ENCODE measurements at places on chromosomes 16 and 17.

DNA sequence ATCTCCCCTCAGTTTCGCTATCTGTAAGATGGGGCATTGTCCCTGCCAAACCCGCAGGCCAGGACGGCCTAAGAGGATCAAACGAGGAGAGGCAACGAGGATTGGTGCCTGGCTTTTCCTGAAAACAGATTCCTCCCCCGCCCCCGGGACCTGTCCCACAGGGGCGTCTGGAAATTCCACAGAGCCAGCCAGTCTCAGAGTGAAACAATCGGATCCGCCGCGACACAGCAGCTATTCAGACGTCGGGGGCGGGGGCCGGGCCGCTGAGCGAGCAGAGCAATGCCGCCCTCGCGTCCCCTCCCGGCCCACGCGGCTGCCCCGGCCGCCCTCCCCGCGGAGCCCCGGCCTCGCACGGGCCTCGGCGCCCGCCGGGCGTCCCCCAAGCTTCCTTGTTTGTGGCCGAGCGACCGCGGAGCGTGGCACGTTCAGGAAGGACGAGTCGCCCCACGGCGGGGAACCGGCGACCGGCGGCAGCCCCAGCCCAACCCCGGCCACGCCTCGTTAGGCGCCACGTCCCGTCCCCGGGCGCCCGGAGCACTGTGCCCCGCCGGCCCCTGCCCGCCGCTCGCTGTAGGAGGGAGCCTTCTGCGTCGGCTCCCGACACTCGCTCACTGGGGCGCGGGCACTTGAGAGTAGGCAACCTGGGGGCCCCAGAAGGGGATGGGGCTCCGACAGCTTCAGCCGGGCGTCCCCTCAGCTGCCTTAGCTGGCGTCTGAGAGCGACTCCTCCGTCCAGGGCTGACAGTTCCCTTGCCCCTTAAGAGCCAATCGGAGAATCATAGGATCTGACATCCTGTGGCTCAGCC is 29.6 kb upstream of the PHOSPHO1 start:
- peak; percentile 23 for DNase-seq

GRCh38 chr16:87278191-87279093 is 38.8 kb downstream of the C16orf95 start:
- DNase-seq: peak; percentile 34

- no peak for DNase-seq
Observed at GRCh38 chr17:82229698-82230608, 1.1 kb downstream of the SLC16A3 start.

DNA sequence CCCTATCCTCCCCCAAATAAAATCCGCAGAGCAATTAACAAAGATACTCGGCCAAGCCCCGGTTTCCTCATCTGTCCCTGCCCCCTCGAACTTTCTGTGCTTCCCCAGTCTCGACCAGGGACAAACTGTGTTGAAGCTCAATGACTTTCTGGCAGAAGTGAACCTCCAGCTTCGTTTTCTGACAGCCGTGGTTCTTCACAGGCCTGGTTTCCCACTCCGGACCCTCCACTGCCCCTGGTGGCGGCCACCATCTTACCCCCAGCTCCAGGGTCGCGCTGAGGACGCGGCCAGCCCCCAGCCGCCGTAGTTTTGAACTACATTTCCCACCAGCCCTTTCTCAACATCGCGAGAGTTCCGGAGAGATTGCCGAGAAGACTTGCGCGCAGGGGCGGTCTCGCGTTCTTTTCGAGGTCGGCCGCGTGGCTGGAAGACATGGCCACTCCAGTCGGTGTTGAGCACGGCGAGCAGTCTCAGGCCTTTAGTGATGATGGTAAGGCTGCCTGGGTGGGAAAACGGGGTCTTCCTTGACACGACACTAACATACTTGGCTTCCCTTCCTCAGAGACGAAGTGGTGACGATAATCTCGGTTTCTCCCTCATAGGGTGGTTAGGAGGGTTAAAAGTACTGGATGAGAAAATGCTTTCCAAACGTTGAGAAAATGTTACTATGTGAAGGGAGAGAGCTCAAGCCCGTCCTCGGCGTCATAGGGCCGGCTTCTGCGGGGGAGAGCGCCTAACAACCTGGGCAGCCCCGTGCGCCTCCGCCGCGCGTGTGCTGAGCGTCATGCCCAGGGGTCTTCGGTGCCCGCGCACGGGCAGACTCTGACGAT is 17.7 kb downstream of the PRCD start:
- peak; percentile 95 for DNase-seq

DNA sequence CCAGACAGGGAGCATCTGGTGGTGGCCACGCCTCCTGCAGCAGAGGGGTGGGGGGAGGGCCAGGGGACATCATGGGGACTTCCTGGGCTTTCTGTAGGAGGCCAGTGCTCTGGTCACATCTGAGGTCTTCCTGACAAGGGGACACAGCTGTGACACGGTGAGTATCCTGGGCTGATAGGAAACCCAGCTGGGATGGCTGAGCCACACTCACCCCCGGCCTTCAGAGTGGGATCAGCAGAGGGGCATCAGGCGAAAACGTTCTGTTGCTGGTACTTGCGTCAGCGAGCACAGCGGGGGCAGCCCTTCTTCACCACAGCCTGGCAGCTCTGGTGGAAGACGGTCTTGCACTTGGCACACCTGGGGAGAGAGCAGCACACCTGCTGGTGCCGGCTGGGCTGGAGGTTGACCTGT is 122.9 kb upstream of the SMURF2 start:
- DNase-seq: no peak

DNA sequence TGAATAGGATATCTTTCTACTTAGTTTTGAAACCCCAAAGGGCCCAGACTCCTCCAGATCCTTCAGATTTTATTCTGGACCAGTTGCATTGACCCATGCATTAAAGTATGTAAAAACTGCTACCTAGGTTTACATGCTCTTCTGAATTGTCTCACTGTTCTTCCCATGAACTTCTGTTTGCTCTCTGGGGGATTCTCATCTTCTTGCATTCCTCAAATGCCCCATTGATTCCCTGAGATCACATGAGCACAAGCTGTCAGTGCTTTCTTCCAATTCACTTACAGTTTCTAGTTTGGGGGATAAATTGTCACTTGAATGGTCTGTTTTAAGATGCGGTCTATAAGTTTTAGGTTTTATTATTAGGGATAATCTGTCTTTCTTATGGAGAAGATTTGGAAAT is 188.9 kb upstream of the KIF2B start:
- DNase-seq: no peak

DNA sequence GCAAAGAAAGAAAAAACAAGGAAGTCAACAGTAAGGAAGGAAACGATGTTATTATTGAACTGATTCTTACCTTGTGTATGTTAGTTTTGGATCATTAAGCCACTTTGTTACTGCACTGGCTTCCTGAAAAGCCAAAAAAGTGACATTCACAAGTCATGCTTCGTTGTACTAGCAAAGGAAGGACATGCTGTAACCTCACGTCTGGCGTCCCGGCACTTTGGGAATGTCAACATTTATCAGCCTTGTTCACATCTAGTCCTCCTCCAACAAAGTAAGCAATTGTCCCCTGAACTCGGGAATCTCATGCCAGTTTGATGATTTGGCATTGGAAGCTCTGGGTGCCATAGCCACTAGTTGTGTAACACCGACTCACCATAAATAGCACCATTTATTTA is 731 bp upstream of the MKS1 start:
- no peak for DNase-seq

DNA sequence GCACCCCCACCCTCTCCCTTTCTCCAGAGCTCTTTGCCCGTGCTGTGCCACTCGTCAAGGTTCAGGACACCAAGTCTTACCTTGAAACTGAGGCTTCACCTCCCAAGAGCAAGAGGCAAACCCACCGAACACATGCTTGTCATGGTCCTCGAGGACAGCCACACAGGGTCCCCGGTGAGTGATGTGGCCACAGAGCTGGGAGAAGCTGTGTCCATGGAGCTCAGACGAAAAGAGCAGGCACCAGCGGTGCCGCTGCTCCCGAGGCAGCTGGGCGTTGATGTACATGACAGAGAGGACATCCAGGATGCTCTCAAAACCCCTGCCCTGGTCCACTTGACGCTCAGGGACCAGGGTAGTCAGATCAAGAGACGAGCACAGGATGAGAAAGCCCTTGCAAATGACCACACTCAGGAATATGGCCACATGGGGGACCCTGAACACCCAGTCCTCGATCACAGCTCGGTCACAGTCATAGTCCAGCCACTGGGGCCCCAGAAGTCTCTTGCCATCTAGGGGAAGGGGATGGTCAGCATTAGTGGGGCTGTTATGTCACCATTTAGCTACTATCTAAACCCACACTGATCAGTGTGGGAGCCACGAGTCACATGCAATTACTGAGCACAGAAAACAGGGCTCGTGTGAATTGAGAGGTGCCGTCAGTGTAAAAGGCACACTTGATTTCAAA is 17.8 kb downstream of the MEAK7 start:
- no peak for DNase-seq

- no peak for DNase-seq
Observed at GRCh38 chr16:29898135-29898803, 1.1 kb downstream of the SEZ6L2 start.

GRCh38 chr16:4556580-4556979 is 440 bp downstream of the C16orf96 start:
- no peak for DNase-seq

- no peak for DNase-seq
Observed at GRCh38 chr17:47731396-47731795, 1.6 kb upstream of the TBX21 start.

DNA sequence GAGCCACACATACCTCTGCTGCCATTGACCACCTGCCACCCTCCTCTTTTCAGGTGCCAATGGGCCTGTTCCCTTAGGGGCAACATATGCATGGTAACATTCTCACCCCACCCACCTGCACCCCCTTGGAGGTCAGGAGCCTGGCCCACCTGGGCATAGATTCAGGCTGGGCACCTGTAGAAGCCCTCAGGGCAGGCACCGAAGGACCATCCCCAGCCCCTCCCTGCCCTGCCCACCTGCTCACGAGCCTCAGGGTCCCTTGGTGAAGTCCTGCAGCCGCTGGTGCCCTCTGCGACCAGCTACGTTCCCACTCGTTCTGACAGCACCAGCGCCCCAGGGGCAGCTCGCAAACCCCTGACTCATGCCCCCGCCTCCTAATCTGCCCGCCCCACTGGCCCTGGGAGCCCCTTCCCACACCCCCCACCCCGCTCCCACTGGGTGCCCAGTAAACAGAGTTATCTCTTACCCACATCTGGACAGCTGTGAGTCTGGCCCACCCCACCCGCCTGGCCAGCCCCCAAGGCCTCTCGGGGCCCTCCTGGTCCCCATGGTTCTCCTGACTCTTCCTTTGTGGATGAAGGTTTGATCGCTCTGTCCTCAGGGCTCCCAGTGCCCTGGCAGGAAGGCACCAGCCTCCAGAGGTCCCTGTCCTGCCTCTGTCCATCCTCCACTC is at the start of gene SLC4A1:
SLC4A1 (minus strand) TSS at position 318 of the 673 bp plus-strand sequence. CDS start 5,269 bp downstream, outside the sequence.
- no peak for DNase-seq

GRCh38 chr17:73595479-73595878 is 48.8 kb downstream of the SDK2 start:
- DNase-seq: no peak

DNA sequence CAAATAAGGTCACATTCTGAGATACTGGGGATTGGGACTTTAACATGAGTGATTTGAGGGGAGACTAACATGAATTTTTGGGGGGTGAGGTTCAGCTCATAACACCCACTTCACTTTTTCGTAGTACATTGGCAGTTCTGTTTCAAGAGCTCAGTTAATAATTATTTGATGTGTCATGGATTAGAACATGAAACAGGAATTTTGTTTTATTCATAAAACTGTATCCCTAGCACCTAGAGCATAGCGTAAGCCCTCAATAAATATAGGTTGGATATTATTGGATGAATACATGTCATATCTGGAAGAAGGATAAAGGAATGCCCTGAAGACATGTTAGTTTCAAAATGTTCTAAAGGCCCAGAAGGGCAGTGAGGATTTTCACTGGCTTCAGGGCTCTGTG is 119.8 kb downstream of the PRKCA start:
- no peak for DNase-seq

- DNase-seq: no peak
Observed at GRCh38 chr17:1108765-1109605, 70.8 kb downstream of the ABR start.

Measured in fibroblast of skin of left biceps (primary cell).